ENCODE measurements at places on chromosomes 2 and 18.
A peak's percentile ranks its signal among the peaks of the same experiment; 100 is the strongest.

DNA sequence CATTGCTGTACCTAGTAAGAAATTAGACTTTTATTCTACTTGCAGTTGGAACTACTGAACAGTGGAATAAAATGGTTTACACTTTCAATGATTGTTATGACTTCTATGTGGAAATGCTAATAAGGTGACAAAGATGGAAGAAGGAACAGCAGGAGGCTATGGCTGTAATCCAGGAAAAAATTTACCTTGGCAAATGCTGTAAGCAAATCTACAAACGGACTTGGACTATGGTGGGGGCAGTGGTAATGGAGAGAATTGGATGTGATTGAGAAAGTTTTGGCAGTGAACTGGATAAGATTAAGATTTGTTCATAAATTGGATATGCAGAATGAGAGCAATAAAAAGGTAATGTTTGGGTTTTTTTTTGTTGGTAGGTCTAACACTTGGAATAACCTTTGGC, 111.0 kb upstream of the ERBB4 start:
- no peak for DNase-seq

- no peak for DNase-seq
Observed at GRCh38 chr18:34999756-35000289, 41.4 kb upstream of the MAPRE2 start.

- DNase-seq, result no peak
Observed at GRCh38 chr2:241232736-241233575, 44.5 kb downstream of the ANO7 start.

GRCh38 chr2:47485751-47486300, 82.9 kb downstream of the MSH2 start:
- DNase-seq, result peak; percentile 71

DNA sequence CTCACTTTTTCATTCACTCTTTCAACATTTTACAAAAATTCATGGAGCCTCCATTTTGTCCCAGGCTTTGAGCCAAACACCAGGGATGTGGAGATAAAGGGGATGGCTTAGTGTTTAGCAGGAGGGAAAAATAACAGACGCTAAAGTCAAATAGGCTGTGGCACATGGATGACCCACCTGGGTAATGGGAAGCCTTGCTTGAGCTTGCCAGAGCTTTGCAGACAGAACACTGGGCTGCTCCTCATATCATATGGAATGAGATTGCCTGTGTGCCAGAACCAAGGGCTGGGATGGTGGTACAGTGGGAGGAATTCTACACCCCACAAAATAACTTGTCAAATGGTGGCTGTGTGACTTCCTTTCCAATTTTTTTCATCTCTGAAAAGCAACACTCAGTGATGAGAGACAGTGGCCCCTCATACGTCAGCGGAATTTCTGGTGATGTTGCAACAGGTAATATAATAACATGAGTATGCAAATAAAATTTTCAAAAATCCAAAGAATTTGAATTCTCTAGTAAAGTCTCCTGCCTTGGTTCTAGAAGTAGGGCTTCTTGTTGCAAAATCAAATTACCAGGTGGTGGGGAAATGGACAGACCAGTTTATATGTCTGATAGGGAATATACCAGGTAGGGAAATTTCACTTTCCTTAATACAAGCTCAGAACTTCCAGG, 252.9 kb downstream of the CLIP4 start:
- DNase-seq, result peak; percentile 80

- no peak for DNase-seq
Observed at GRCh38 chr2:236546561-236547002, 23.0 kb upstream of the ACKR3 start.

GRCh38 chr18:28963481-28963880, 786.6 kb upstream of the CDH2 start:
- DNase-seq, result peak; percentile 24

Measured in iris pigment epithelial cell (primary cell).